ENCODE measurements at places on chromosomes 13 and 19.

GRCh38 chr19:1789261-1790041 is 22.6 kb downstream of the ATP8B3 start:
- no peak for DNase-seq

DNA sequence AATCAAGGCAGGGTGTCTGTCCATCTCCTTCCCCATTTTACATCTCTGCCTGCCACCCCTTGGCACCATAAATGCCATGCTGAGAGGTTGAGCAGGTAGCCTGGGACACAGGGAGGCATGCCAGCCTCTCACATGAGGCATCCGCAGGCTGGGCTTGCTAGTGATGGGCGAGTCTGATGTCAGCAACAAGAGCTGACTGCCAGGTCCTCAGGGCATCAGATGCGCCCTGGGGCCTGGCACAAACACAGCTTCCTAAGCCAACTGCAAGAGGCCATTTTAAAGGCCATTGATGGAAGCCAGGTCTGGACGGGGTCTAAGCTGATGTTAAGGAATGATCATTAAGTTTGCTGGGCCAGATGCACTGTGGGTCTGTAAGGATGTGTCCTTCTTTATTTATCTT is 34.6 kb downstream of the MYH14 start:
- no peak for DNase-seq

DNA sequence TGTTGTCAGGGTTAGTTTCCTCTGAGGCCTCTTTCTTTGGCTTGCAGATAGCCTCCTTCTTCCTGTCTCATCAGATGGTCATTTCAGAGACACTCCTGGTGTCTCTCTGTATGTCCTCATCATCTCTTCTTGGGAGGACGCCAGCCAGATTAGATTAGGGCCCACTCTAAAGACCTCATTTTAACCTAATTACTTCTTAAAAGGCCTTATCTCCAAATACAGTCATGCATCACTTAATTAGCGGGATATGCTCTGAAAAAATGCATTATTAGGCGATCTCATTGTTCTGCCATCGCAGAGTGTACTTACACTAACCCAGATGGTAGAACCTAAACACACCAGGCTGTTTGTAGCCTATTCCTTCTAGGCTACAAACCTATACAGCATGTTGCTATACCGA is 89.0 kb downstream of the CDK8 start:
- no peak for DNase-seq

GRCh38 chr19:38697641-38698071 is 46.6 kb downstream of the CAPN12 start:
- no peak for DNase-seq

DNA sequence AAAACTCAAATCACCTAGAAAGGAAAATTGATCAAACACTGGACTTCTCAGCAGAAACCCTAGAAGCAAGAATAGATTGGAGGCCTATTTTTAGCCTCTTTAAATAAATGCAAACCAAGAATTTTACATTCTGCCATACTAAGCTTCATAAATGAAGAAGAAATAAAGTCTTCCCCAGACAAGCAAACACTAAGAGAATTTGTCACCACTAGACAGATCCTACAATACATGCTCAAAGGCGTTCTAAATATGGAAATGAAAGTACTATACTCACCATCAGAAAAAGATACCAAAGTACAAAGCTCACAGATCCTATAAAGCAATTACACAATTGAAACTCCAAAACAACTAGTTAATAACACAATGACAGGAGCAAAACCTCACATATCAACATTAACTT is 578.1 kb downstream of the UQCRFS1 start:
- no peak for DNase-seq

GRCh38 chr19:3515891-3516422 is 9.8 kb downstream of the FZR1 start:
- peak; percentile 38 for DNase-seq

GRCh38 chr13:100454876-100455275 is 133.7 kb downstream of the GGACT start:
- DNase-seq = no peak

- no peak for DNase-seq
Observed at GRCh38 chr13:25466880-25467279, 95.1 kb downstream of the ATP8A2 start.

- no peak for DNase-seq
Observed at GRCh38 chr13:98175823-98176222, 1.2 kb downstream of the RNF113B start.

GRCh38 chr19:13053761-13054625 is 48.7 kb downstream of the LYL1 start:
- DNase-seq = peak; percentile 88

DNA sequence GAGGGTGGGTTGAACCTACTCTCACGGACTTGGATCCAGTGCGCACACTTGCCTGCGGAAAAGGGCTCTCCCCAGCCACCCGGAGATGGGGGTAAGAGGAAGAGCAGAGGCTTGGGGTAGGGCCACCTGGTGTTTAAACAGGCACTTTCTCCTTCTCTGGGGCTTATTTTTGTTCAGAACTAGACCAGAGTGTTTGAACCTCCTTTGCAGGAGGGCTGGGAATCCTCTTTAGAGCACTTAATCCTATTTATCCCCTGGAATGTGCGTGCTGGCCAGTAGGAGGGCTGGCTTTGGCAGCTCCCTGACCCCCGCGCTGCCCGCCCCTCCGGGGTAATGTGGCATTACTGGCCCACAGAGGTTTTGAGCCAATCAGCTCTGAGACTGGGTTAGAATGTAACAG is 2.0 kb downstream of the RGS9BP start:
- DNase-seq = no peak

- no peak for DNase-seq
Observed at GRCh38 chr13:21100994-21101757, 39.8 kb upstream of the LATS2 start.

GRCh38 chr19:11942843-11943108 is 17.9 kb downstream of the ZNF700 start:
- DNase-seq = no peak

- DNase-seq = no peak
Observed at GRCh38 chr13:110430391-110431336, 123.6 kb downstream of the COL4A2 start.

GRCh38 chr13:28548872-28549271 is 53.9 kb upstream of the FLT1 start:
- DNase-seq = no peak

GRCh38 chr19:1612114-1613086 is 7.1 kb upstream of the UQCR11 start:
- DNase-seq = no peak

DNA sequence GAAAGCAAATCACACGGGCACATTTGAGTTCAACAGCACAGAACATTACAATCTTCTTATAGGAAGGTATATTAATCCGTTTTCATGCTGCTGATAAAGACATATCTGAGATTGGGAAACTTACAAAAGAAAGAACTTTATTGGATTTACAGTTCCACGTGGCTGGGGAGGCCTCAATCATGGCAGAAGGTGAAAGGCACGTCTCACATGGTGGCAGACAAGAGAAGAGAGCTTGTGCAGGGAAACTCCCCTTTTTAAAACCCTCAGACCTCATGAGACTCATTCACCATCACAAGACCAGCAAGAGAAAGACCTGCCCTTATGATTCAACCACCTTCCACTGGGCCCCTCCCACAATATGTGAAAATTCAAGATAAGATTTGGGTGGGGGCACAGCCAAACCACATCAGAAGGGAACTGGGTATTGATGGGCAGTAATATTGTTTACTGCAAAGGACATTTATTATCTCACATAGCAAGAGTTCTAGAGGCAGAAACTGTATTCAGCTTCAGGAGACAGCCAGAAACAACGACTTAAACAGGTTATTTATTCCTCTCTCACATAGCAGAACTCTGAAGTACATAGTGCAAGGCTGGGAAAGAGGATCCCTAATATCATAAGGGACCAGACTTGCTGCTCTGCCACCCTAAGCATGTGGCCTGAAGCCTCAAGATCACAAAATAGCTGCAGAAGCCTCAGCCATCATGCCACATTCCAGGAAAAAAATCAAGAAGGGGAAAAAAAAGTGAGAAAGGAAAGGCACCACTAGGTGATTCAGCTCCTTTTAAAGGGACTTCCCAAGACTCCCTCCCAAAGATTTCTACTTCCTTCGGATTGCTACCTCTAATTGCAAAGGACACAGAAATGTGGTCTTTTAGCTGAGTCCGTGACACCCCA is 23.1 kb downstream of the FXYD5 start:
- DNase-seq = no peak

DNA sequence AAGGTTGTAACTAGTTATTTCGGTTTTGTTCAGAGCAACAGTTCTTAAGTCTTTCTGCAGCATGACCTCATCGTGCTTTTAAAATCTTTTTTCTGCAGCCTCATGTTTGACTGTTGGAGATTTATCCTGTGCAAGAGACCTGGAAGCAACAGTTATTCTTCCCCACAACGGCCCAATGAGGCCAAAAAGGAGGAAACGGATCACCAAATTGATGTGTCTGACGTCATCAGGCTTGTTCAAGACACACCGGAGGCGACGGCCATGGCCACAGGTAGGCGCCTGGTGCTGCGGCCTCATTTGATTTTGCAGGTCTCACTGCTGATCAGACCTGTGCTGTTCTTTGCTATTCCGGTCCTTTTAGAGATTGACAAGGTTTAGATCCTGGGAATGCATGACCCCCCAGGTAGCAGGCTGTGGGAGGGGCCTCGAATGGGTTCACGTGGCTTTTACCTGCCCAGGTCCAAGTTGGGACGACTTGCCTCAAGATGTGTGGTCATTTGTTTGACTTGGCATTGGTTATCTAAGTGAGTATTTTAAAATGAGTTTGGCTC is 66.8 kb upstream of the MCF2L start:
- DNase-seq = no peak

DNA sequence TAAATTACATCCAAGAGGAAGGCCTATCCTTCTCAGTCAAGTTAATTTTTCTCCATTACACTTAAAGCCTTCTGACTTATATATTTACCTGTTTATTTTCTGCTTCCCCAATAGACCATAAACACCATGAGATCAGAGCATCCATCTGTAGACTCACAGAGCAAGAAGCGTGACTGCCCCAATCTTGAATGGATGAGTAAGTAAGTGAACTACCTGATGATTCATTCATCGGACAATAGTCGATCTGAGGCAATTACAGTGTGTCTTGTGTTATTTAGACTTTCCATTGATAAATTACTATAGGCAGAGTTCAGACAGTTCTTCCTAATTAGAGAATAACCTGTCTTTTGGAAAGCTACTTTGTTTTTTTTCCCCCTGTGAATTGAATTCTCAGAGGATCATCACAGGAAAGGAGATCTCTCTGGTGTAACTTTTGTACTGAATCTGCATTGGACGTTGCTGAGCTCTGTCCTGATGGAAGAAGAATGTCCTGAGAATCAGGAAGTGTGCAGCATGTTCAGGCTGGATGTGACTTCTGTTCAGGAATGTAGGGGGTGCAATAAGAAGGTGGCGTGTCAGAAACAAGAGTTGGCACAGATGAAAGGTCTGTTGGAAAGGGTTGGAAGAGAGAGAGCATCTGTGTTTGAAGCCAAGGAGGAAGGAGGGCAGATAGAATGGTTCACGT is 367.0 kb downstream of the NALCN start:
- DNase-seq = no peak

- DNase-seq = no peak
Observed at GRCh38 chr13:42865768-42866102, 84.4 kb downstream of the FAM216B start.

DNA sequence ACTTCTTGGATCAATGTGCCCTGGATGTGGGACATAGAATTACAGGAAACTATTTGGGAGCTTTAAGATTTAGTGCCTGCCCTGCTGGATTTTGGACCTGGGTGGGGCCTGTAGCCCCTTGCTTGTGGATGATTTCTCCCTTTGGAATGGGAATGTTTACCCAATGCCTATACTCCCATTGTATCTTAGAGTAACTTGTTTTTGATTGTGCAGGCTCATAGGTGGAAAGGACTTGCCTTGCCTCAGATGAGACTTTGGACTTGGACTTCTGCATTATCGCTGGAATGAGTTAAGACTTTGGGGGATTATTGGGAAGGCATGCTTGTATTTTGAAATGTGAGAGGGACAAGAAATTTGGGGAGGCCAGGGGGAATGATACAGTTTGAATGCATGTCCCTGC is 13.5 kb downstream of the SLC15A1 start:
- no peak for DNase-seq

DNA sequence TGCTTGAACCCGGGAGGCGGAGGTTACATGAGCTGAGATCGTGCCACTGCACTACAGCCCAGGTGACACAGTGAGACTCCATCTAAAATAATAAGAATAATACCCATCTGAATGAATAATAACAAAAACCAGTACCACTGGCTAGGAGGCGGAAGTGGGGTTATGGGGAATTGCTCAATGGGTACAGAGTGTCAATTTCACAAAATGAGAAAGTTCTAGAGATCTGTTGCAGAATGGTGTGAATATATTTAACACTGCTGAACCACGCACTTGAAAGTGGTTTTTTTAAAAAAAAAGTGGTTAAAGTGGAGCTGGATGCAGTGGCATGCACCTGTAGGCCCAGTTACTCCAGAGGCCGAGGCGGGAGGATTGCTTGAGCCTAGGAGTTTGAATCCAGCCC is 18.5 kb downstream of the KLF2 start:
- no peak for DNase-seq

DNA sequence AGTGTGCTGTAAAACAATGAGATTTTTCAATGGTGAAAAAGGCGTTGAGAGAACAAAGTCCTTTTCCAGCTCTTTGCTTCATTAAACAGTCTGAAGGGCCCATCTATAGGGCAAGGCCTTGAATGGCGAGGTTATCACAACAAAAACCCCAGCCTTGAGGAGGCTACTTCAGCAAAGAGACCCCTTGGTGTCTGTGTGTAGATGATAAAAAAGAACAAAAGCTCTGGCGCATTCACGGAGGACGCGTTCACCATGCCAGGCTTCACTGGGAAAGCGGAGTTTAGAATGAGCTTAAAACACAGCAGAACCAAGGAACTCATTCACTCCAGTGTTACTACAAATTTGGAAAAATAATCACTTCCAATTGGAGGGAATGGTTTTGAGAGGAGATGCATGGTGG is 530.0 kb upstream of the ARGLU1 start:
- DNase-seq = no peak

GRCh38 chr19:8973501-8974091 is 36.6 kb downstream of the MUC16 start:
- no peak for DNase-seq

GRCh38 chr13:111359237-111359915 is 38.9 kb downstream of the TEX29 start:
- no peak for DNase-seq

GRCh38 chr13:41590122-41590521 is 132.8 kb downstream of the RGCC start:
- DNase-seq = peak; percentile 56

DNA sequence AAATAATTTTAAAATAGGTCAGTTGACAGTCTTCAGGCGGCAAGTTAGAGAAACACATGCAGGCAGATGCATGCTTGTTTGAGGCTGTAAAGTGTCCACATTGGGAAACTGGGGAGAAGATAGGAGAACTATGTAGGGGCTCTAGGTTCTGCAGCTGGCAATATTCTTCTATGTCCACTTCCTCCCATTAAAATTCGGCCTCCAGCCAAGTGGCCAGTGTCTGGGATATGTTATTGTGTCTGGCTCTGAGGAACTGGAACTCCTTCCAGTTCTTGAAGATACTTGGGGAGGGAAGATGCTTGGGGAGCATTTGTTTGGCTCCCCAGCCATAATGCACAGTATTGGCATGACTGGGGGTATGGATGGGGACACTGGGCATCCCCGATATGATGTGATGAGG is 20.9 kb upstream of the KLF2 start:
- DNase-seq = no peak

All from fibroblast of gingiva (primary cell).